ENCODE measurements at places on chromosomes 7 and 10. TPM values are rescaled to one million over a fixed set of nuclear protein-coding genes. Genes with fewer than 3 reads are reported as not detected.
A peak's percentile ranks its signal among the peaks of the same experiment; 100 is the strongest.

GRCh38 chr7:6350433-6351058 is 78.1 kb upstream of the CYTH3 start:
- peak; percentile 19 for DNase-seq

The FANK1 gene
- total RNA-seq = 2.9 TPM

DNA sequence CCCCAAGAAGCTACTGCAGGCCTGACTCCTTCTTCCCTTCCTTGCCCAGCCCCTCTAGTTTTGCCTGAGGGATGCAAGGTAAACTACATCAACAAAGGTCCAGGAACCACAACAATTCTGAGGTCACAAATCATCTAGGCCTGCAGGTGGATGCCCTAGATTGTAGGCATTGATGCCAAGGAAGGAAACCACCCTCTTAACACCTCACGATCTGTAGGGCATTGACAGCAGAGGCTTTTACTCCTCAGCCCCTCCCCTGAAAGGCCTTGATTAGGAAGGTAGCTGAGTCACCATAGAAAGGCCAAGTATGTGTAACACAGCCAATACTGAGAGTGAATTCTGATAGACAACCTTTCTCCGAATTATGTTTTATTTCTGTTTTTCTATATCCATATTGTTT is 46.7 kb upstream of the FAM3C start:
- DNase-seq = no peak

DNA sequence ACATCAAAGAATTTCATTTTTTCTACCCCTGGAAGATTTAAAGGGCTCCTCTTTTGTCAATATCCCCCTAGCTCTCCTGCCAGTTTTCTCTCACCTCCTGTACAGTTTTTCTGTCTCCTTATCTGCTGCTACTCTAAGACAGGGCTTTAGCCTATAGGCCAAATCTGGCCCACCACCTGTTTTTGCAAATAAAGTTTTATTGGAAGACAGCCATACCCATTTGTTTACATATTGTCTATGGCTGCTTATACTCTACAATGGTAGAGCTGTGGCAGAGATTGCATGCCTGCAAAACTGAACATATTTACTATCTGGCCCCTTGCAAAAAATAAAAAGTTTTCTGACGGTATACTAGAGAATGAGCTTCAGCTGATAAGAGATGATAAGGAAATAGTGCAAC is 37.4 kb upstream of the GARS1 start:
- no peak for DNase-seq

The KCNH2 gene
- total RNA-seq = 0.64 TPM

DNA sequence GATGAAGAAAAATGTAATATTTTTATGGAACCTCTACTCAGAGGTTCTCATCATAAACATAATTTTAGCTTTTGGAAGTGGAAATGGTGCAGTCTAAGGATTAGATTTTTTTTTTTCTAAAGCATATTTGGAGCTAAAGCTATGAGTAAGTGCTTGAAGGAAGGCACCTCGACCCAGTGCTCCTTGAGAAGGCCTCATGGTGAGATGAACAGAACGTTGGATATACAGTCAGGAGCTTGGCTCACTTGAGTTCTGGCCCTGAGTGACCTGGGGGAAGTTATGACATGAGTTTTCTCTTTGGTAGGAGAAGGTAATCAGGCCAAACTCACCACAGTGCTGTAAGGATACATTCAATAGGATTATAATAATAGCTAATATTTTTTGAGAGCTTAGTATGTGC is 163.3 kb downstream of the JCAD start:
- DNase-seq = no peak

DNA sequence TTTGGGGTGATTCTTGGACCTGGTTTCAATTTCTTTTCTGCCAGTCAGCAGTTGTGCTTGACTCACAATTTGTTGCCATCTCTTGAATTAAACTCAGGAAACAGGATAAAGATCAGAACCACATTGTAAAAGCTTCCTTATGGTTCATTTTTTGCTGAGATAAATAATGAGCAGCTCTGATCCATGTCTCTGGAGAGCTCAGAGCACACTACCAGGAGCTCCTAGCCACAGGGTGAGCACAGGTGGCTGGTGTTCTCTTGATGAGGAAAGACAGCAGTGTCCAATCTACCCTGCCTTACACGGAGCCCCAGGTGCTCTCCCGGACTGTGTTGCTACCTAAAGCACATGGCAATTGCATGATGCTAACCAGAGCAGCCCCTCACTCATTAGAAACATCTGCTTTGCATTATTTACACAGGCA is 17.2 kb upstream of the FAM170B start:
- no peak for DNase-seq

DNA sequence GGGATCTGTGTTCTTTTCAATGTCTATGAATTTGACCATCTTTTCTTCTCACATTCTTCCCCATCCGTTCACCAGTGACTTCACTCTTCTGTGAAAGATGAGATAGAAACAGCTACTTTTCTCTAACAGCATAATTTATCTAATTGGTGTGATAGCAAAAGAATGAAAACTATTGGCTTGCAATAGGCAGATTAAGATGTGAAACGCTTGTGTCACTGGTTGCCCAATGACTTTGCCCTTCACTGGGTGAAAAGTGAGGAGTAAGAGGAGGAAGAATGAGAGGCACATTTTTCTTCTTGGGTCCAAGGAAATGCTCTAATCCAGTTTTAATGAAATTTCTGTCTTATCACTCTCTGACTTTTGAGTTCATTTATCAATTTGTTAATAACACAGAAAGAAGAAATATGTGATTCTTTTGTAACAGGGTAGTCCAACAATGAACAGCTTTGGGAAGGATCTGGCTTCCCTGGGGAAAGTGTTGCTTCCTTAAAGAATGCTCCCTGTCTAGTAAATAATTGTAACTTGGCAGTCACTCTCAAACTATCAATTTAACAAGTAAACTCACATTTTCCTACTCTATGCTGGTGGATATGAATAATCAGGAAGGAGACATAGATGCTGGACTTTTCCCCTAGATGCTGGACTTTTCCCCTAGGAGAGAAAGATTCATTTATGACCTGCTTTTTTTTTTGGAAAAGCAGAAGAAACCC is 35.1 kb downstream of the BET1 start:
- no peak for DNase-seq

DNA sequence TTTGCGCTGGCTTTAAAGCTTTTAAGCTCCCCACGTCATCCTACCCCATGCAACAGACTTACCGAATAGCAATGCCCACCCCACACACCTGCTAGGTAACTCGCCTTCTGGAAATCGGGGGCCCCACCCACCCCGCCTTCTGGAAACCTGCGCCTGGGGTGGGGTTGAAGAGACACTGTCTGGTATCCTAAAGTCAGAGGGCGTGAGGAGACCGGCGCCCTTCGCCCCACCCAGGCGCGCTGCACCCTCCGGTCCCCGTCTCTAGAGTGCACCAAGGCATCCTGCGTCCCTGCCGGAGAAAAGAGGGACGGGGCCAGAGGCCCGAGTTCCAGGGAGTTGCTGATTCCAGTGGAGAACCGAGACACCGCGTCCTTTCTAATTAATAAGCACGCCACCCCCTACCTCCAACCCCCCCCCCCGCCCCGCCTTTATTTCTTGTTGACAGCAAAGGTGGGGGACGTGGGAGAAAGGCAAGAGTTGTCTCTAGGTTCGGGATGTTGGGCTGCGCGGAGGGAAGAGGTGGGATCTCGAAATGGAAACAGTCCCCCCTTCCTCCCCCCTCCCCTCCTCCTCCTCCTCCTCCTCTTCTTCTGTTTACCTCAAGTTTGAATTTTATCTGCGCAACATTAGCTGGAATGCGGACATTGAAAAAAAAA is 220.9 kb upstream of the MKLN1 start:
- DNase-seq = no peak

The HOXA4 gene
- total RNA-seq = 0.97 TPM

GRCh38 chr7:16670021-16670420 is 24.0 kb downstream of the BZW2 start:
- peak; percentile 72 for DNase-seq

DNA sequence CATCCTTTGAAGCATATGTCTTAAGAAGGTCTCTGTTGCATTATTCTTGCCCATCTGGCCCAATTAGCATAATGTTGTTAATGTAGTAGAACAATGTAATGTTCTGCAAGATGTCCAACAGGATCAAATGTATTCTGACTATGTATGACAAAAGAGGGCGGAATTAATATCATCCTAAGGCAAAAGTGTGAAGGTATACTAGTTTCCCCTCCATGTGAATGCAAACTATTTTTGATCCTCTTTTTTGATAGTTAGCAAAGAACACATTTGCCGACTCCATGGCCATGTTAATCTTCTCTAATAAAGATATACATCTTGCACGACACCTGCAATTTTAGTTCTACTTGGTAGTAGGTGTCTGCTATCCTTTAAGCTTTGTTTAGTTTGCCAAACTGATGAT is 157.6 kb downstream of the ATRNL1 start:
- DNase-seq = no peak

DNA sequence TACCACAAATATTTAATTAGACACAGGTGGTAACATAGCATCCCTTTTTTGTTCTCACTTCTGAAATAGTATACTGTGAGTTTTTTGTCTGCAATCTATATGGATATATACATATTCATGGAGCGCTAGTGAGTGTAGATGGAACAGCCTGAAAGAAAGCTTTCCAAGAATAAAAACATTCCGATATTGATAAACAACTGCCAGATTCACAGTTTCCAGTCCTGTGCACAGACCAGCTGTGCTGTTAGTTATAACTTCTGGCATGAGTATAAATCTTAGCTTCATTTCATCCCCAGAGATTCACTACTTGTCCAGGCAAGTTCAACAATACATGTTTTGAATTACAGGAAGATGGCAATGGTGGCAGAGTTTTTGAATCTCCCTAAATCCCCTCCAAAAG is 467.1 kb upstream of the STEAP1 start:
- DNase-seq = no peak

- DNase-seq = no peak
Observed at GRCh38 chr10:78784546-78784945, 284.2 kb upstream of the ZMIZ1 start.

- peak; percentile 54 for DNase-seq
Observed at GRCh38 chr7:130695840-130696239, 9.5 kb upstream of the TSGA13 start.

The PNLIPRP2 gene
- not detected for total RNA-seq

- peak; percentile 27 for DNase-seq
Observed at GRCh38 chr7:87877366-87878040, 1.2 kb downstream of the DBF4 start.

GRCh38 chr10:85986777-85987176 is 379.8 kb downstream of the GRID1 start:
- DNase-seq = no peak

- DNase-seq = peak; percentile 87
Observed at GRCh38 chr7:874031-874749, 2.2 kb upstream of the GET4 start.

DNA sequence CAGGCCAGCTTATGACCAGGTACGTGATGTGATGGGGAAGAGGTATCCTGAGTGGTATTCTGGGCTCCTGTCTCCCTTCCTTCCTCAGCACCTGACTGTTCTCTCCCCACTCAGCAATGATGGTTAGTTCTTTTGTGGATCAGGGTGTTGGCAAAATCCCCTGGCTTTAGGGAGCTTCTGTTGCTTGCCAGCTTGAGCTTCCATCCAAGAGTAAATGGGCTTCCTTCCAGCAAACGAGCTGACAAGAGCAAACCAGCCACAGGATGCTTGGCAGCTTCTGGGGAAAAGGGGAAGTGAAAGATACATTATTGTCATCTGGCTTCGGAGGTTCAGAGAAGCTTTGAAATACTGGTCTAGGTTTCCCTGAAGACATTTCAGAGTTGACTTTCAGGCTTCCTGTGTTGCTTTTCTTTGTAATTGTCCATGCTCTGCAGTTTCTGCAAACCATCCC is 5.2 kb downstream of the DUSP5 start:
- DNase-seq = peak; percentile 58

The PPP1R17 gene
- total RNA-seq = not detected

The LLCFC1 gene
- total RNA-seq = not detected

GRCh38 chr10:98367604-98368451 is 47.2 kb downstream of the PYROXD2 start:
- no peak for DNase-seq

The GHRHR gene
- not detected for total RNA-seq

The CALML5 gene
- total RNA-seq = not detected

DNA sequence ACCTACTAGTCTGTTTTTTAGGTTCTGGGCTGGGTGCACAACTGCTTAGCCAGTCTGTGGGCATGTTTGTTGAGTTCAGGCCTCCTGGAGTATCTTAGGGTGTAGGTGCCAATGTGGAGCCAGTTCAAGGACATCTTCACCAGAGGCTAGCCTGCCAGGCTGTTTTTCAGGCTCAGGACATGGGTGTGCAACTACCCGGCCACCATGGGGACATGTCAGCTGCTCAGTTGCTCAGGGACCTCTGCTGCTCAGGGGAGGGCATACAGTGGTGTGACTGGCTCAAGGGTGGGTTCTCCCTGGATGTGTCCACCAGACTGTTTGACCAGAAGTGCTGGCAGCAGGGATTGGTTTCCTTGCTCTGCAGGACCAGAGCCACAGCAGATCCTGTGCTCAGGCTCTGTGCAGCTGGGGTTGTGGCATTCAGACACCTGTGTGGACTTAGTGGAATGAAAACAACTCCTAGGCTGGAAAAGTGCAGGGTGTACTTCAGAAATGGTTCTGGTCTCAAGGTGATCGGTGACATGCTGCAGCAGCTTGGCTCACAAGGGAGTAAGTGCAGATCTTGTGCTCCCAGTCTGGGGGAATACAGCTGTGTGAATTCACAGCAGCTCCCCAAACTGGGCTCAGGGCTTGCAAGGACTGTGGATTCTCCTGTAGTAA is 44.8 kb downstream of the PALS2 start:
- no peak for DNase-seq

- no peak for DNase-seq
Observed at GRCh38 chr7:64045301-64046040, at the start of gene ZNF727. Gene ZNF727 (plus strand): TSS chr7:64045434. CDS start chr7:64045622, 188 bp downstream.

GRCh38 chr7:72674394-72674793 is 153.6 kb downstream of the TYW1B start:
- DNase-seq = no peak

DNA sequence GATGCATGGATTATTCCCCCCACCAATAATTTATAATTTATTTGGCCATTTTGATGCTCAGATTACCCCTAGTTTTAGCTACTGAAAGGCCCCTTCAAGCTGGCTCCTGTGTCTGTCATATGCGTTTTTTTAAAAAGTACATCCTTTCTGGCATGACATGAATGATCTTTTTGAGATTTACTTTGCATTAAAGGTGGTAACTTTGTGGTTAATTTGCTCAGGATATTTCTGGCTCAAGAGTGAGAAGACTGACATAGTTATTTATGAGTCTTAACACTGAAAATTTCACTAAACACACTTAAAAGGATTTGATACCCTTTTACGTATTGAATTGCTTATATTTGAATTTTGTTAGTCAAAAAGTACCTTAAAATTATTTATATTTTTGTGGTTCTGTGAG is 5.4 kb downstream of the SMC3 start:
- no peak for DNase-seq

GRCh38 chr7:74083928-74084721 is 521 bp downstream of the LIMK1 start:
- DNase-seq = peak; percentile 72

Measured in fibroblast of villous mesenchyme (primary cell).